Cardiac fibroblast (primary cell): ENCODE measurements at places on chromosomes 11 and 22.

GRCh38 chr22:37077802-37078448, 26.4 kb downstream of the KCTD17 start:
- peak; percentile 62 for DNase-seq

DNA sequence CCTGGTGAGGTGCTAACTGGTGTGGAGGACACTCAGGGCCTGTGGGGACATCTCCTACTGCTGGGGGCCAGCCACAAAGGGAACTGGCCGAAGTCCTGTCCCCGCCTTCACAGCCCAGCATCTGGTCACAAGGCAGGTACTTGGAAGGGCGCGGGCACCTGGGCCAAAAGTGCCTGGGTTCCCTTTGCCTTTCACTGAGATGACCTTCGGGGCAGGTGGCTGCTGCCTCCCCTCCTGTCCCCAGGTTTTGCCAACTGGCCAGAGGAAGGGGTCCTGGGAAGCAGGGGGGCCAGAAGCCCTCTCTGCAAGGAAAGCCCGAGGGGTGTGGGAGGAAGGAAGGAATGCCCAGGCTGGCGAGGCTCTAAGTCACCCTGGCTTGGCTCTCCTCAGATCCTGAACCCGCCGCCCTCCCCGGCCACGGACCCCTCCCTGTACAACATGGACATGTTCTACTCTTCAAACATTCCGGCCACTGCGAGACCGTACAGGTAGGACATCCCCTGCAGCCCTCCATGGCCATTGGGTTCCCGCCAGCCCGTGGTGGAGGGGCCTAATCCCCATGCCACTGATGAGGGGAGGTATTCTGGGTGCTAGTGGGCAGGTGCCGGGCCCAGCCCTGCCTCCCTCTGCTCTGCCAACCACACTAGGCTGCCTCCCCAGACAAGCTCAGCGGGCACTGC, 14.4 kb upstream of the PPP6R3 start:
- DNase-seq: no peak

- no peak for DNase-seq
These were observed at the start of gene OR52N5 for GRCh38 chr11:5783255-5783654. Gene OR52N5, minus strand, starts transcription at chr11:5783355. Its CDS starts 4,721 bp downstream, at chr11:5778634.

DNA sequence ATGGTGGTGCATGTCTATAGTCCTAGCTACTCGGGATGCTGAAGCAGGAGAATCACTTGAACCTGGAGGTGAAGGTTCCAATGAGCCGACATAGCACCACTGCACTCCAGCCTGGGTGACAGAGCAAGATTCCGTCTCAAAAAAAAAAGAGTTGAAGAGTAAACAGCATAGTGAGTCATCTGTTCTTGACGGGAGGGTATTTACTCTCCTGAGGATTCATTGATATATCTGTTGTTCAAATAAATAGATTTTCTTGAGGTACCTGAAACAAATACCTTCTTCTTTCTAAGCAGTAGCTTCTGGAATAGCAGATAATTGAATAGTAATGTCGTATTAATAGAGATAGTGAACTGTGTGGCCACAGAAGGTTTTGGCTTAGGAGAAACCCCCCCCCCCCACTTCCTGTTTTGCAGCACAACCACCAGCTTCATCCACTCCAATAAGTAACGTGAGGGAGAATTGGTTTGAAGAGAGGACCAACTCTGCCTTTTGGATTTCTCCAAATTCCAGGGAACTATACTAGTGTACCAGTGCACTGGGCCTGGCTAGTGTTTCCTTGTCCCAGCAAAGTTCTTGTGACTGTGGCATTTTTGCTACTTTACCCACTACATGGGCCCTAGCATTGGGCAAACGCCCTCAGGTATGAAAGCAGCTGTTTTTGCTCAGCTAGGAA, 90.0 kb downstream of the PRMT3 start:
- DNase-seq: peak; percentile 13

DNA sequence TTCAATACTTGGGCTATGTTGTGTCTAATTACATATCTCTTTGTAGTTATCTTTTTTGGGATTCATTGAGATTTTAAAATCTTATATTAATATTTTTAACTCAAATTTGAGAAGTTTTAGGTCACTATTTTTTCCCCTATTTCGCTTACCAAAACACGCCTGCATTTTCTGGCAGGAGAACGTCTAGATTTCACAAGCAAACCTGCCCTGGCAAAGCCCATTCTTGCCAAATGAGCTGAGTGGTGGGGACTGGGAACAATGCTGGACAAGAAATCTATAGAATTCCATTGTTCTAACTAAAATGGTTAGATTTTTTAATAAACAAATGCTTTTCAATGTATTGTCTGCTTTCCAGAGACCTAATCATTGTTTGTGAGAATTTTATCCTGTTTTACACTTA, 1283.7 kb upstream of the RAG2 start:
- peak; percentile 4 for DNase-seq

DNA sequence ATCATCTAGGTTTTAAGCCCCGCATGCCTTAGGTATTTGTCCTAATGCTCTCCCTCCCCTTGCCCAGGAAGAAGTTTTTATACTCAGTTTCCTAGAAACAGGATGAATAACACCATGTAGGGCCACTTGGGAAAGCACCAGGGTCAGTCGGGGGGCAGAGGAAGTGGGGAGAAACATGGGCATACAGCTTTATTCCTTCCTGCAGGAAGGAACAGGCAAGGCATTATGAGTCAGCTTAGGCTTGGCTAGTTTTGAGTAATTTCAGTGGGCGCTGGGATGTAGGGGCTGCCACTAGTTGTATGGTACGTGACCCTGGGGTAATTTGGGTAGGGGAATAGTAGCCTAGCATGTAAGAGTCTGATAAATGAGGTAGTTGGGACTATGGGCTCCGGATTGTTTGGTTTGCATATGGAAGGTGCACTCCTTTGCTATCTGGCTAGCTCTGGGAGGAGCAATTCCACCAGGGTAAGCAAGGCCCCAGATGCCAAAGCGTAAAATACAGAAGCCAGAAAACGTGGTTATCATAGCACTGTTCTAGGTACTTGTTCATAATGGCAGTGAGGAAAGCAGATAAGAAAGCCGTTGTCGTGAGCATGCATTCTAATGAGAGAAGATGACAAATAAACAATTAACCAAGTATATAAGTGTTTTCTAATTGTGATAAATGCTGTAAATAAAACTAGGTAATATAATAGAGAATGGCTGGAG, 24.8 kb downstream of the ACER3 start:
- peak; percentile 79 for DNase-seq

- DNase-seq: no peak
These were observed 63.8 kb downstream of the TRIM29 start for GRCh38 chr11:120074076-120074475.

DNA sequence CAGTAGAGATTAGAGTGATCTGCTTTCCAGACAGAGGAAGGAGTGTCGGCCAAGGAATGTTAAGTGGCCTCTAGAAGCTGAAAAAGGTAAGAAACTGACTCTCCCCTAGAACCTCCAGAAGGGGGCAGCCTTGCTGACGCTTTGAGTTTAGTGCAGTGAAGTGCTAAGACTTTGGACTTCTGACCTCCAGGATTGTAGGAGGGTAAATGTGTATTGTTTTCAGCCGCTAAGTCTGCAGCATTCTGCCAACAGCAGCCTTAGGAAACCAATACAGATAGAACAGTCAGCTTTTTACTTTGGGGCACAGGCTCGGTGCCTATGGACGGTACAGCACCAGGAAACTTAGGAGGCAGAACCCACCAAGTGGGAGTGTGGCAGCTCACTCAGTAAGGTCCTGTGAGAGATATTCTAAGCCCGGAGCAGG, 3.6 kb upstream of the TBC1D22A start:
- peak; percentile 82 for DNase-seq

DNA sequence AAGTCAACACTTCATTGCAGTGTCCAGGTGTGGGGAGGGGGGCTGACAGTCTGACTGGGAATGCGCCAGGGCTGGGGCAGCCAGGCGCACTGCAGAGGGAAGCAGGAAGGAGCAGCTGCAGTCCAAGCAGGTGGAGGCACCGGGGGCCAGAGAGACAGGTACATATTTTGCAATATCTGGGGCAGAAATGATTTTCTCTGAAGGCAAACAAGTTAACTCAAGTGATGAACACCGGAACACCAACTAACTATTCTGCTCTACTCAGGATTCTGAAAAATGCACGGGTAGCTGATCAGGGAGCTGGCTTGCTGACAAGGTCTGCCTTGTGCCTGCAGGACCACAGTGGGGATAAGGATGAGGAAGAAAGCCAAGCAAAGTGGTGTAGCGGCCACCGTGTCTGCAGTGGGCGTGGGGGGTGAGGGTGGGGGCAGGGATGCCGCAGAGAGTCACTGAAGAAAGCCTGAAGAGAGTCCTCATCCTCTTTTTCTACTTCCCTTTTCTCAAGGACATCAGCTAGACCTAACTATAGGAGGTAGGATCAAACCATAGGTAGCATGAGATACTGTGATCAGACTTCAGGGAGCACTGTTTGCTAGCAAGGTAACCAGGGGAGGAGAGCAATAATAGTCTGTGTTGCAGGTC, 83.4 kb downstream of the SCN3B start:
- no peak for DNase-seq

DNA sequence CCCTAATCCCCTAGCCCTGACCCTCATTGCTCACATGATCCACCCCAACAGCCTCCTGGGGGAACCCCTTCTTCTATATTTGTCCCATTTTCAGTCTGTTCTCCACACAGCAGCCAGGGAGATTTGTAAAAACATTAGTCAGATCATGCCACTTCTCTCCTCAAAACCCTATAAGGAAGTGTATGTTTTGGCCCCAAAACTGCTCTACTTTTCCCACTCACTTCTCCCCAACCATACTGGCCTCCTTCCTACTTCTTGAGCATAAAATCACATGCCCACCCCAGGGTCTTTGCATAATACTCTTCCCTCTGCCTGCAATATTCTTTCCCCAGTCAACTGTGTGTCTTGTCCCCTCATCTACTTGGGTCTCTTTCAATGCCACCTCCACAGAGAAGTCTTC, 4.7 kb upstream of the SLC22A12 start:
- no peak for DNase-seq

- DNase-seq: no peak
These were observed 1110.4 kb downstream of the BRD1 start for GRCh38 chr22:48717076-48717810.

DNA sequence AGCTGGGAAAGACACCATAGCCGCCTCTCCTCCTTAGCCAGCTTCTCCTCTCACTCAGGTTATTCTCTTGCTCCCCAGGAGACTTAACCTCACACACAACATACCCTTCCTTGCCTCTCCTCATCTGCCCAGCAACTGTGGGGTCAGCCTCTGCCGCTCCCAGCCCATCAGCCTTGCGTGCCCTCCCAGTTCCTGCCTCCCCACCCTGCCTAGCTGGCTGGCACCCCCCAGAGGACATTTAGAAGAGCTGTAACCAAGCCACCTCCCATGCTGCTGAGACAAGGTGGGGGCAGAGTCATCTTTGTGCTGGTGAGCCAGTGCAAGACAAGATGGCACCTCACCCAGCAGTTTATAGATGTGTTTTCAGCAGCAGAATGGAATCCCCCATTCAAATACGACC, 38.2 kb downstream of the TOM1 start:
- no peak for DNase-seq
